Caco-2 (cell line): ENCODE measurements at places on chromosomes 11 and 22.

- no peak for DNase-seq
These were observed 16.1 kb downstream of the RRAS2 start for GRCh38 chr11:14342906-14343305.

DNA sequence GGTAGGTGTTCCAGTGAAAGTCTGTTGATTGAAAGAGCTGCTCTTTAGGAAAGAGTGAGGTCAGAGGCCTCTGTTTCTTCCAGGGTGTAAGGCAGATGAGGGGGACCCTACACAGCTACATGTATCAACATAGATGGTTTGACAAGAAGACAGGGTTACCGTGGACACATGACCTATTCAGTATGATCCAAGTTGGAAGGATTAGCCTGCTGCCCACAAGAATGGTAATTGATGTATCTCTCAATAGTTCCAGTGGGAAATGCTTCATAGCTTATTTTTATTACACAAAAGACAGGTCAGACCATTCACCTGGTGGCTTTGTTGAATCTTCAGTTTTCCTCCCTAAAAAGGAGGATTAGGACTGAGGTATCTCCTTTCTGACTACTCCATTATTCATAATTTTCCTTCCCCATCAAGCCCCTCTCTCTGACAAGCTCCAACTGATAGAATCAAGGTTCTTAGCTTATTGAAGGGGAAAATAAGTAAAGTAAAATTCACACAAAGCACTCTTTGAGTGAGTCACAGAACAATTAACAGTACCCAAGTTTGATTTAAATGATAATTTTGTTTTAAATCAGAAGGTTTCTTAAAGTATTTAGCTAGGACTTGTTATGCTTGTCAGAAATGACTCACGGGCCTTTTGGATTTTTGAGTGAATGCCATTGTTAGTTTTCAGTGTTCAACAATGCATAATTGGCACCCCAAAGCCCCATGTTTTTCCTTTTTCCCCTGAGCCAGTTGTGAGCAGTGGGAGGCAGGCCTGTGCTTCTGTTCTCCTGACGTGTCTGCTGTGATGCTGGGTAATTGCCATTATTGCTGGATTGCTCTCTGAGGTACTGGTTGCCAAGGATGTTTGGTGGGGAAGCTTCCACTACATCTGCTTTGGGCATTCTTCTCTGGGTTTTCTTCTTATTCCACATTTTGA is 373.2 kb downstream of the DDX10 start:
- no peak for DNase-seq

DNA sequence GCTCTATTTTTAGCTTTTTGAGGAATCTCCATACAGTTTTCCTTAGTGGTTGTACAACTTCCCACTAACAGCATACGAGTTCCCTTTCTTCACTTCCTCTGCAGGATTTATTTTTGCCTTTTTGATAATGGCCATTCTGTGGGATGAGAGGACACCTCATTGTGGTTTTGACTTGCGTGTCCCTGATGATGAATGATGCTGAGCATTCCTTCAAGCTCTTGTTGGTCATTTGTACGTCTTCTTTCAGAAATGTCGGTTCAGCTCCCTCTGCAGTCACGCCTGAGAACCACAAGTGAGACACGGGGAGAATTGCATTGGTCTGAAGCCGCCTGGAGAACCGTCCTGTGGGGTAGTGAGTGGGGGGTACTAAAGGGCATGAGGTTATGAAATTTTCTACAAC is 2.0 kb upstream of the KRTAP5-10 start:
- DNase-seq = peak; percentile 74

DNA sequence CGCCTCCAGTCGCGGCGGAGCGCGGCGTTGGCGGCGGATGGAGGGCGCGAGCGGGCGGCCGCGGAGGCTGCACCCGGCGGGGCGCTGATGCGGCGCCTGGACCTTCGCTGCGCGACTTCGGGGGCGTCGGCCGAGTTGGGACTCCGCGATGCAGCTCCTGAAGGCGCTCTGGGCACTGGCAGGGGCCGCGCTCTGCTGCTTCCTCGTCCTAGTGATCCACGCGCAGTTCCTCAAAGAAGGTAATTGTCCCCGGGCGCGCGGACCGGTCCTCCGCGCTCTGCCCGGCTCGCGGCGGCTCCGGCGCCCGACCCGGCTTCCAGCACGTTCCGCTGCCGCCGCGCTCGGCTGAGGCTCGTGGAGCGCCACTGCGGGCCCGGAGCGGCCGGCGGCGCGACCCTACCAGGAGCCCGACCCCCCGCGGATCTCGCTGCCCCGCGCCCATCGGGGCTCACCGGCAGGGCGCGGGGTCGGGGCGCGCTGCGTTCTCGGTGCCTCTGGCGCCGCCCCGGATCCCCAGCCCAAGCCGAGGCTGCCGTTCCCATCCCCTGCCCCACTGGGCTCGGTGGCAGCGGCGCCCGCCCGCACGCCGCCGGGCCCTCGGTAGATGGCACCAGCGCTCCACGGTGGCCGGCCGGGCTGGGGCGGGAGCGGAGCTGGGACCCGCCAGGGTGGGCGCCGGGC is 1251.2 kb downstream of the BRD1 start:
- no peak for DNase-seq

GRCh38 chr11:13016415-13016814 is 7.3 kb downstream of the RASSF10 start:
- no peak for DNase-seq

- DNase-seq = no peak
These were observed 282.5 kb downstream of the KCNA4 start for GRCh38 chr11:29734287-29734686.

DNA sequence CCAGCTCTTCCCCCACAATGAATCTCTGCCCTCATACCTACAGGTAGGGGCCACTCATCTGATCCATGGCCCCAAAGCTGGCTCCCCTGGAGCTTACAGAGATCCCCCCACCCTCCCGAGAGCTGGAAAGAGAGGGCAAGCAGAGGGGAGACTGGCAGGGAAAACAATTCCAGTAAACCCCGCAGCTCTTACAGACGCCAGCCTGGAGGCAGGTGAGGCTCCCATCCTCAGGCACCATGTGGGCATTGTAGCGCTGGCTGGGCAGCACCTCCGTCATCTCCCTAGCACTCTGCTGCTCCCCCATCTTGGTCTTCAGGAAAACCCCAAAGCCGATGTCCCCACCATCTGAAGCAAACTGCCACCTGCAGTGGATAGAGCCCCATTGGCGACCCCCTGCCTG is 14.1 kb downstream of the SEC14L4 start:
- DNase-seq = no peak

GRCh38 chr11:15602785-15603567 is 488.3 kb downstream of the INSC start:
- no peak for DNase-seq
